ENCODE measurements at places on chromosomes 16 and 17. TPM values are rescaled to one million over a fixed set of nuclear protein-coding genes. Genes with fewer than 3 reads are reported as not detected.

GRCh38 chr17:42475835-42476234, 17.2 kb downstream of the ATP6V0A1 start:
- no peaks in the 10 kb centered on the region for H3K27me3 ChIP-seq
- H3K4me1 ChIP-seq, result peaks cover 6% of the 10 kb centered on the region
- peaks cover 36% of the 10 kb centered on the region for H3K36me3 ChIP-seq

DNA sequence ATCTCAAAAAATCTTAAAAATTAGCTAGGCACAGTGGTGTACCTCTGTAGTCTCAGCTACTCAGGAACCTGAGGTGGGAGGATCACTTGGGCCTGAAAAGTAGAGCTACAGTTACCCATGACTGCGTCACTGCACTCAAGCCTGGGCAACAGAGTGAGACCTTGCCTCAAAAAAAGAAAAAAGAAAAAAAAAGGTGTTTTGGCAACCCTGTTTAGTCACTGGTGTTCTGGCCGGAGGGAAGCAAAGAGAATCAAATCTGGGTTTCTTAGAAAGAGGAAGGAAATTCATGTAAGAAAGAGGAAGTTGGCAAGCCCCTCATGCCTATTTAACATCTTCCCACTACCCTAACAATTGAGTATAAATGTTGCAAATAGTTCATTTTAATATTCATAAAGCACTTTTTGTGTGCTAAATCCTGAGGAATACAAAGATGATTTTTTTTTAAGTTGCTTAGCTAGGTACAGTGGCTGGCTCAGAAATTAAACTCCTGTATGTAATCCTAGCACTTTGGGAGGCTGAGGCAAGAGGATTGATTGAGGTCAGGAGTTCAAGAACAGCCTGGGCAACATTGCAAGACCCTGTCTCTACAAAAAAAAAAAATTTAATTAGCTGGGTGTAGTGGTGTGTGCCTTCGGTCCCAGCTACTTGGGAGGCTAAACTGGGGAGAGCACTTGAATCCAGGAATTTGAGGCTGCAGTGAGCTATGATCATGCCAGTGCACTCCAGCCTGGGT, 6.5 kb upstream of the USP32 start:
- no peaks in the 10 kb centered on the region for H3K27me3 ChIP-seq
- peaks cover 24% of the 10 kb centered on the region for H3K4me1 ChIP-seq
- H3K4me3 ChIP-seq, result no peak overlapping the region
- no peak overlapping the region for H3K27ac ChIP-seq
- H3K36me3 ChIP-seq, result no peaks in the 10 kb centered on the region

GRCh38 chr16:89764711-89765201, 43.4 kb downstream of the ZNF276 start:
- no peak overlapping the region for H3K4me3 ChIP-seq
- H3K27me3 ChIP-seq, result no peaks in the 10 kb centered on the region
- H3K36me3 ChIP-seq, result peaks cover 68% of the 10 kb centered on the region

- H3K27me3 ChIP-seq, result peaks cover 17% of the 10 kb centered on the region
- DNase-seq, result no peak
- H3K36me3 ChIP-seq, result no peaks in the 10 kb centered on the region
- no peaks in the 10 kb centered on the region for H3K4me1 ChIP-seq
- H3K4me3 ChIP-seq, result no peak overlapping the region
Observed at GRCh38 chr16:6019490-6019991, 921.9 kb upstream of the EEF2KMT start.

DNA sequence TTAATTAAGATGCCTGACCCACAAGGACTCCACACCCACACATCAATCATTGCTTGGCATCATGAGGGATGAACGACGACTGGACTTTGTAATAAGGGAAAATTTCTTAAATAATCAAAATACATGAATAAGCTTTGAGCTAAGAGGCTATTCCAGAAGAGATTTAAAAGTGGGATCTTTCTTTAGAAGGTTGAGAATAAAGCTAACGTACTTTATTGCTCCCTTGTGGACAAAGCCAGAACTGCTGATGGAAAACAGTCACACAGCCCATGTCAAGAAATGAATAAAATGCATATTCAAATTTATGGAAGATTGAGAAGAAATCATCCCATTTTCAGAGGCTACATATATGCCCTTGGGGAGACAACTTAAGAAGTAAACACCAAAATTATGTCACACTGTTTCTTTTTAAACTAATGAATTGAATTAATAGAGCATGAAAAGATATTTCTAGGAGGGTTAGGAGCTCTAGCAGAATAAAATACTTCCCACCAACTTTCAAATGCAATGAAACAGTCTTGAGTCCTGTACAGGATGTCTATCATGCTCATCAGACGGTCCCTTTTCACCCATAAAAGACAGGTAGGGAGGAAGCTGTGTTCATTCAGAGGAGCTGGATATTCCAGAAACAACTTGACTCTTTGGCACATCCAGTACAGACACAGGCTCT, 60.2 kb upstream of the PHOSPHO1 start:
- peak; percentile 40 for DNase-seq
- H3K27ac ChIP-seq, result no peak overlapping the region
- H3K4me1 ChIP-seq, result peaks cover 6% of the 10 kb centered on the region
- H3K36me3 ChIP-seq, result no peaks in the 10 kb centered on the region

DNA sequence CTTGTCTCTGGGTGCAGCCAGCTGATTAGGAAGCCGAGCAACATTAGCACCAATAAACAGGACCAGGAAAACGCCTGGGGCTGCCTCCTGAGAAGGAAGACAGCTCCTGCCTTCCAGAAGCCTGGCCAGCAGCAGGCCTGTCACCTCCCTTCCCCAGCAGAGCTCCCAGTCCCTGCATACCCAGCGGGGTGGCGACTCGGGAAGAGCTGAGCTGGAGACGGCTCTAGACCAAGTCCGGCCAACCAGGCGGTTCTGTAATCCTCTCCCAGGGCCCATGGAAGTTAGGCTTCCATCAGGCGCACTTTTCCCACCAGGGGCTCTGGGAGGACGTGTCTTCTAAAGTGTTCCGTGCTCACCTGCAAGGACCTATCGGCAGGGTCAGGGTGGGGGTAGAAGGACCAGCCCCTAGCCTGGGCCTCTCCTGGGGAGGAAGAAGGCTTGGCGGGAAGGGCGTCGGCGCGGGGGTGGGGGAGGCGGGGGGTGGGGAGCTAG, 12.0 kb upstream of the CLUH start:
- H3K4me1 ChIP-seq, result peaks cover 23% of the 10 kb centered on the region
- DNase-seq, result no peak
- peaks cover 24% of the 10 kb centered on the region for H3K27me3 ChIP-seq
- no peak overlapping the region for H3K27ac ChIP-seq
- H3K36me3 ChIP-seq, result no peaks in the 10 kb centered on the region

DNA sequence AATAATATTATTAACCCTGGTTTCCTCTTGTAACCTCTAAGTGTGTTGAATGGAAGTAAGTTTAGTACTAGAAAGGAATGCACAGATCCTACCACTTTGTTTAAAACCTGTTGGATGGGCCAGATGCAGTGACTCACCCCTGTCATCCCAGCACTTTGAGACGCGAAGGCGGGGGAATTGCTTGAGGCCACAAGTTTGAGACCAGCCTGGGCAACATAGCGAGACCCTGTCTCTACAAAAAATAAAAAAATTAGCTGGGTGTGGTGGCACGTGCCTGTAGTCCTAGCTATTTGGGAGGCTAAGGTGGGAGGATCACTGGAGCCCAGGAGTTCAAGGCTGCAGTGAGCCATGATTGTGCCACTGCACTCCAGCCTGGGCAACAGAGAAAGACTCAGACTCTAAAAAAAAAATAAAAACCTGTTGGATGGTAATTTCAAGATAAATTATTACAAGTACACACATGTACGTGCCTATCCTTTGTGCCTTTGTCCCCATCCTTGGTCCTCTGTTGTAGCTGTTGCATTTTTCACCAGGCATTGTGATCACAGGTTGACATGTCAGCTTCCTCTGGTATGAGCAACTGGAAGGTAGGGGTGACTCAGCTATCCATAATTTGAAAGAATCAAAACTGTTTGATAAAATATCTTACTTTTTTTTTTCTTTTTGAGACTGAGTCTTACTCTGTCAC, 30.7 kb upstream of the METTL9 start:
- H3K4me1 ChIP-seq, result no peaks in the 10 kb centered on the region
- H3K4me3 ChIP-seq, result no peak overlapping the region
- no peaks in the 10 kb centered on the region for H3K36me3 ChIP-seq
- no peaks in the 10 kb centered on the region for H3K27me3 ChIP-seq
- H3K27ac ChIP-seq, result no peak overlapping the region
- no peak for DNase-seq

DNA sequence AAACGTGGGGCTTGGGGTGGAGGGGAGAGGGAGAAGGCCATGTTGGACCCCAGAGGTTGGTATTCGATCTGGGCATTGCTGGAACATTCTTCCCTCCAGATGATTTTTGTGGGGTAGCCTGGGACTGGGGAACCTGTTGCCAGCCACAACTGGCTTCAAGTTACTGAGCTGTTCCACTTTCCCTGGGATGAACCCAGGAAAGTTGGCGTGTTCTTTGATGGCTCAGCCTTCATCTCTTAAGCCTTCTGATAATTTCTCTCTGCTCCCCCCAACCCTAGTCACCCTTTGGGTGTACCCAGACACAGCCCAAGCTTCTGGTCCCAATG, 2.1 kb downstream of the TBX21 start:
- DNase-seq, result no peak
- peaks cover 68% of the 10 kb centered on the region for H3K4me1 ChIP-seq
- peak overlapping the region; percentile 100 for H3K4me3 ChIP-seq
- peaks cover 49% of the 10 kb centered on the region for H3K36me3 ChIP-seq
- no peaks in the 10 kb centered on the region for H3K27me3 ChIP-seq

GRCh38 chr16:76656994-76657393, 379.8 kb downstream of the CNTNAP4 start:
- H3K36me3 ChIP-seq, result no peaks in the 10 kb centered on the region
- H3K4me1 ChIP-seq, result no peaks in the 10 kb centered on the region
- no peak for DNase-seq
- no peak overlapping the region for H3K27ac ChIP-seq
- H3K27me3 ChIP-seq, result no peaks in the 10 kb centered on the region

GRCh38 chr17:2893422-2893914, 97.2 kb downstream of the RAP1GAP2 start:
- no peak overlapping the region for H3K4me3 ChIP-seq
- no peaks in the 10 kb centered on the region for H3K27me3 ChIP-seq
- H3K27ac ChIP-seq, result no peak overlapping the region
- DNase-seq, result no peak
- no peaks in the 10 kb centered on the region for H3K4me1 ChIP-seq

DNA sequence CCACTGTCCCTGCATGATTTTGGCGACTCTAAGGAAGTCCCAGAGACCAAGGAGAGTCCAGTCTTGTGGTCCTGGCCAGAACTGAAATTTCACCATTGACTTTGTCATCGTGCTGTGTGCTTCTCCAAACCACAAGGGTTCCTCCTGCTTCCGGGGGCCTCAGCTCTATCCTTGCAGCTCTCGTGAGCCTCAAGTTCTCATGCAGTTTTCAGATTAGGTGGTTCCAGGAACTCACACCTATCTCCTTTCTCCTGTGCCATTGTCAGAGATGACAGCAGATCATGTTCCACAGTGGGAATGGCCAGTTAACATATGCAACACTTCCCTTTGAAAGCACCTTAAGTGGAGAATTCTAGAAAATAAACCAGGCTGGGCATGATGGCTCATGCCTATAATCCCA, 97.9 kb upstream of the CRHR1 start:
- no peak overlapping the region for H3K4me3 ChIP-seq
- H3K27ac ChIP-seq, result no peak overlapping the region
- H3K36me3 ChIP-seq, result no peaks in the 10 kb centered on the region
- H3K27me3 ChIP-seq, result peaks cover 16% of the 10 kb centered on the region
- no peaks in the 10 kb centered on the region for H3K4me1 ChIP-seq

DNA sequence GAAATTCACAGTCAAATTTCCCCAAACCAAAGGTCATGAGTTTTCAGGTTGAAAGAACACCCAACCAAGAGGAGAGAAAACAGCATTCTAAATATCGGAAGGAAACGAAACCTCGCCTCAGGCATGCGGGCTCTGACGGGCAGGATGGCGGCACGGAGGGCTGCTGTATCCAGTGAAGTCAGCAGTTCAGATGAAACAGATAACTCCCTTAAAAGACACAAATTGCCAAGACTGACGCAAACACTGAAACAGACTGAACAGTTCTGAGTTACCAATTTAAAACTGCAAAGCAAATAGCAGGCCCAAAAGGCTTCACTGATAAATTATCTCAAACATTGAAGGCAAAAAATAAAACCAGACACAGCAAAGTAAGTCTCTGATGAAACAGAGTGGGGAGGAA, 20.6 kb upstream of the CDH15 start:
- no peak for DNase-seq
- no peaks in the 10 kb centered on the region for H3K4me1 ChIP-seq
- H3K36me3 ChIP-seq, result peaks cover 26% of the 10 kb centered on the region
- no peak overlapping the region for H3K4me3 ChIP-seq
- no peaks in the 10 kb centered on the region for H3K27me3 ChIP-seq

DNA sequence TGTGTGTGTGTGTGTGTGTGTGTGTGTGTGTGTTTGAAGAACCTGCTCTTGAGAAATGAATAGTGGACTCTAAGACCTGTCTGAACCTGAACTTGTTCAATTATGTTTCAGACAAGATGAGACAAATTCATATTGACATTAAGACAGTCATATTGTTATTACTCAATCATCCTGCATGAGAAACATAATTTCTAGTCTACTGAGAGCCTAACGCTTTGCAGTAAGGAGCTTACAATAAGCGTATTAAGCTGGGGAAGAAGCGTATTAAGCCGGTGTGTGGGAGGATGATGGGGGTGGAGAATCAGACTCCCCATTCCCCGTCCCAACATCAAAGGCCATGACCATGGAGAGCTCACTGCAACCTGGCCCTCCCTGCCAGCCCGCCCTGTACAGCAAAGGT, 22.4 kb upstream of the MNT start:
- H3K4me3 ChIP-seq, result no peak overlapping the region
- H3K4me1 ChIP-seq, result no peaks in the 10 kb centered on the region
- no peak for DNase-seq
- H3K27me3 ChIP-seq, result no peaks in the 10 kb centered on the region
- no peak overlapping the region for H3K27ac ChIP-seq
- H3K36me3 ChIP-seq, result peaks cover 16% of the 10 kb centered on the region

DNA sequence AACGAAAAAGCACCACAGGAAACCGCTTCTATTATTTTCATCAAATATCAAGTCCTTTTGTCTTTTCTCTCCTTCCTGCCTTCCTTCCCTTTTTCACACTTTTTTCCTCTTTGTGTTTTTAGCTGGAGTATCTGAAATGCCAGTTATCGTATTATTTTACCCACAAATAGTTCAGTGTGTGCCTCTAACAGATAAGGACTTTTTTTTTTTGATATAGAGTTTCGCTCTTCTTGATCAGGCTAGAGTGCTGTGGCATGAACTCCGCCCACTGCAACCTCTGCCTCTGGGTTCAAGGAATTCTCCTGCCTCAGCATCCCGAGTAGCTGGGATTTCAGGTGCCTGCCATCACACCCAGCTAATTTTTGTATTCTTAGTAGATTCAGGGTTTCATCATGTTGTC, 10.7 kb downstream of the DNAAF1 start:
- H3K4me3 ChIP-seq, result no peak overlapping the region
- DNase-seq, result no peak
- no peaks in the 10 kb centered on the region for H3K36me3 ChIP-seq
- H3K27ac ChIP-seq, result no peak overlapping the region
- H3K4me1 ChIP-seq, result peaks cover 2% of the 10 kb centered on the region

CTF1 gene
- 0.21 TPM for total RNA-seq

RNF222 gene
- 0.10 TPM for total RNA-seq

All from activated naive CD4-positive, alpha-beta T cell treated with anti-CD3 and anti-CD28 coated beads for 36 hours (primary cell).